Activated CD8-positive, alpha-beta memory T cell treated with anti-CD3 and anti-CD28 coated beads, Interleukin-2, amount 50 U/mL, for 4 hours (primary cell): ENCODE measurements at places on chromosomes 1 and 21.

DNA sequence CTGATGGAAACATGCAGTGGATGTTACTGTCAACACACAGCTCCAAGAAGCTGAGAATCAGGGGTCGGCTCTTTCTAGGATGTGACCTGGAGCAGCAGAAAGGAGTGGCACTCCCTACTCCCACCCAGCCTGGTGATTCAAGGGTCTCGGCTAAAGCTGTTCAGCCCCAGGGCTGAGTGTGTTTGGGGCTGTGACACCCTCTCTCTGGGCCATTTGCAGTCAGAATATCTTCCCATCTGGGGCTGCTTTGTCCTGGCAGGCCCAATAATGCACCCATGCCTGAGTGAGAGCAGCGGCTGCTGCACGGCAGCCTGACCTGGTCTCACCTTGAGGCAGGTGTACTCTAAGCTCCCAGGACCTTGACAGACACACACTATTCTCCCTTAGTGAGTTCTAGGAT is 52.5 kb upstream of the AJAP1 start:
- no peak for DNase-seq

DNA sequence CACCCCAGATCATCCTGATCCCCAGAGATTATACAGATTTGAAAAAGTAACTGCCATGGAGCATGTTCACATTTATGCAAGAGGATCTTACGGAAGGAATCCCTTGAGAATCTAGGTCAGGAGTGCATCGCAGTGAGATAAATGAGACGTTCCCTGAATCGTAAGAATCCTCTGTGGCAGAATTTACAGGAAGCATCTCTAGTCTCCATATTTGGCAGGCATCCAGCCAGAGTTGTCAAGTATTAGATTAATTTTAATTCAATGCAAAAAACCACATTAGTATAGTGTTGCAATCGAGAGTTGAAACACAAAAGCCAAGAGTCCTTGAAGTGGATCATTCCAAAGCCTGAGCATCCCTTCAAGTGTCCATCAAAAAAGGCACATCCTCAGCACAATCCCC is 100.8 kb downstream of the RRAGC start:
- DNase-seq: no peak

GRCh38 chr1:186905561-186905960 is 76.8 kb downstream of the PLA2G4A start:
- no peak for DNase-seq

GRCh38 chr1:205782627-205783432 is 7.5 kb upstream of the RAB29 start:
- DNase-seq: no peak

DNA sequence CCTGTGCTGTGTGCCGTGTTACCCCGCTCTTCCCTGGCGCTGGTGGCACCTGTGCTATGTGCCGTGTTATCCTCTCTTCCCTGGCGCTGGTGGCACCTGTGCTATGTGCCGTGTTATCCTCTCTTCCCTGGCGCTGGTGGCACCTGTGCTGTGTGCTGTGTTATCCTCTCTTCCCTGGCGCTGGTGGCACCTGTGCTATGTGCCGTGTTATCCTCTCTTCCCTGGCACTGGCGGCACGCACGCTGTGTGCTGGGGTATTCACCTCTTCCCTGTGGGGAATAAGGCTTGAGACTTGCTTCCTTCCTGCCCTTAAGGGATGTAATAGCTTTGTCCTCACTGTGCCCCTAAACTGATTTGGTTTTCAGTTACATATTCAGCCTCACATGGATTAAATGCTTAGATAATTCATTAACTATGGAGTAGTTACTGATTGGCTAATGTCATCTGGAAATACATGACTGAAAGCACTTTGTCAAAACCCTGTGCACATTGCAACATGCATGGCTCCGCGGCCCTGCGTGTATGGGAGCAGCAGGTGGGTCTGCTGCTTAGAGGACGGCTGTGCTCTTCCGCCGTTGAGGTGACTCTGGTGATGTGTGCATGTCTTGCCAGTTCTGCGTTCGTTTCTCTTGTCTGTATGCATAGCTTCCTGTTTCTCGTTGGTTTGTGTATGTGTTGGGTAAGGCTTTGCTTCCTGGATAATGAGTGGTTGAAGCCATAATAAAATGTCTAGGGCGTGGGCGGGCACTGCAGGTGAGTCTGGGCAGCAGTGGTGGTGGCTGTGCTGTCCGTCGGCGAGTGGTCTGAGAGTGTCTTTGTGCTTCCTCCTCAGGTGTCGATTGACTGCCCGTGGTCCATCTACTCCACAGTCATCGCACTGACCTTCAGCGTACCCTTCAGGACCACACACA is 17.9 kb upstream of the PWP2 start:
- DNase-seq: no peak

- DNase-seq: no peak
These were observed 112.3 kb downstream of the ACTL8 start for GRCh38 chr1:17867470-17867869.

DNA sequence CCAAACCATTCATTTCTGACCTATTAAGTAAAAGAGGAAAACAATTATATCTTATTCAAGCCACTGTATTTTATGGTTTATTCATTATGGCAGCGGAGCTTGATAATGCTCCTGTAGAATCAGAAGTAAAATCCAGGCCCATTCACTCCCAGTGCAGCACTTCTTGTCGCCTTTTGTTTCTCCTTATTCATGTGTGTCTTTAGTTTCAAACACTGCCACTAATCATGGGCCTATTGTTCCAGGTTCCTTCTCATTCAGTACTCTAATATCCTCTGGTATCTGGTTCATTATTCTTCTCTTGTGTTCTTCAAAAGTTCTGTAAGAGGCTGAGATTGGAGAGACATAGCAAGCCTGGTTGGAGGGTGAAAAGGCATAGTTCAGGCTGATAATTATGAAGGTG is 218.3 kb downstream of the LRRIQ3 start:
- no peak for DNase-seq

- no peak for DNase-seq
These were observed 392.2 kb downstream of the VAV3 start for GRCh38 chr1:107572674-107573211.

DNA sequence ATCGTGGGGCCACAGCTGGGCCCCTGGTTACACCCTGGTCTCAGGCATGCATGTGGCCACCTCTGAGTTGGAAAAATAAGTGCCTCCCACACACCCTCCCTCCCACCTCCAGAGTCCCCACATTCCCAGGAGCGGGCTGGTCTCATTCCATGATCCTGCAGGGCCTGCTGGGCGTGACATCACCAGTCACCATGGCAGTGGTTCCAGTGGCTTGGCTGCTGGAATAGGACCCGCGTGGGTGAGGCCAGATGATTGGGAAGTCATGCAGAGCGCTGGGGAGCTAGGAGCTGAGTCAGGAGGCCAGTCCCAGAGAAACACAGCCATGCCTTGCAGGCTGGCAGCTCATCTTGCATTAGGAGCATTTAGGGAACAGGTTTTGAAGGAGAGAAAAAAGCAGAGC is 125.4 kb upstream of the TMEM51 start:
- no peak for DNase-seq

- no peak for DNase-seq
These were observed 7.1 kb downstream of the ZBTB21 start for GRCh38 chr21:42003051-42003461.

DNA sequence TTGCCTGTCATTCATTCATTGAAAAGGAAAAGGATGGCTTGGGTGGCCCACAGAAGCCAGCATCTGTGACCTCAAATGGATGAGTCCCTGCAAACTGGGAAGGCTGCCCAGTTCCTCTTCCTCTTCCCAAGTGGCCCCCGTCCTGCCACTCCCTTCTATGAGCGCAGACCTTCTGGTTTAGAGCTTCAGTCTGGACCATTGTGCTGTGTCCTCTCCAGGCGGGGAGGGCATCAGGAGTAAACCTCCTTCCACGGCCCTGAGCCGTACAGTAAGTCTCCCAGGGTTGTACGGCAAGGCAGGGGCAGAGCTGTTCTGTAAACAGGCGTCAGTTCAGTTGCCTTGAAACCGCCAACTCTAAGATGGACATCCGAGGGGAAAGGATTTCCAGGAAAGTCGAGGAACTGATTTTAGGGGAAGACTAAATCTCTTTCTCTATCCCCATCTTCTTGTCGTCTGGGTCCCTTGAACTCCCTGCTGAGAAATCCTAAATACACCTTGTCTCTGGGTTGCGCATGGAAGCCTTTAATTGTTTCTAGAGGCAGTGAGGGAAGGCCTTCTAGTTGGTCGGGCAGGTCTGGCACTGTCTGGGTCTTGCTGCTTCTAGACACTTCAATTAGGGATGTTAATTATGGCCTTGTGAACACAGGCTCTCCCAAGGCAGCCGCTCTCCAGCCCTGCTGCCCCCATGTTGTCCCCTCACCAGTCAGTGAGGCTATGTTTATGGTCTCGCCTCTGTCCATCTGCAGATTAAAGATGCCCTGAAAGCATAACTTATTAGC is 22.1 kb downstream of the SOX13 start:
- DNase-seq: no peak

GRCh38 chr1:156495401-156496140 is 5.0 kb downstream of the MEF2D start:
- DNase-seq: no peak

- no peak for DNase-seq
These were observed 3.2 kb upstream of the RWDD3 start for GRCh38 chr1:95230768-95231191.

DNA sequence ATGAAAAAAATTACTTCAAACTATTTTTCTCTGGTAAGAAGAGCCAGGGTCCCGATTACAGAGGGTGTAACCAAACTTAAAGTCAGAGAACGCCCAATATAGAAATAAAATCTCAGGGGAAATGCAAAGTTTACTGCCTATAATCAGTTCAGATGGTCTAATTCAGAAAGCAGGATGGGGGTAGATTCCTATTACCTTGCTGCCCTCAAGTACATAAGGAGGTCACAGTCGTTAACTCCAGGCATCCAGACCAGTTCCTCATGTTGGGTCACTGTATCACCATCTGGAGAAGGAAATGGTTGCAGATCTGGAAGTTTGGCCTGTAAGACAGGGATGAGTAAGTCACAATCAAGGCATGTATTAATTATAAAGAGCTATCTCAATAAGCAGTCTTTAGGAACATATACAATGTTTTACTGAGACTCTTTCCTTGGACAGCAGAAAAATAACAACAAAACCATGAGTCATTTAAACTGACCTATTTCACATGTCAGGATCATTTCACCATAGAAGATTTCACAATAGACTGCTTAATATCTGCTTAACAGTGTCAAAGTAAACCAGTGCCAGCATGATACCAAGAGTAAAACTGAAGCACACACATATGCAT is 179.4 kb downstream of the SLC45A1 start:
- no peak for DNase-seq

GRCh38 chr1:204136814-204137213 is 15.0 kb downstream of the ETNK2 start:
- no peak for DNase-seq

- DNase-seq: no peak
These were observed 11.8 kb upstream of the DENND1B start for GRCh38 chr1:197787056-197787455.

- DNase-seq: no peak
These were observed 150.6 kb downstream of the GABPA start for GRCh38 chr21:25885405-25885804.

DNA sequence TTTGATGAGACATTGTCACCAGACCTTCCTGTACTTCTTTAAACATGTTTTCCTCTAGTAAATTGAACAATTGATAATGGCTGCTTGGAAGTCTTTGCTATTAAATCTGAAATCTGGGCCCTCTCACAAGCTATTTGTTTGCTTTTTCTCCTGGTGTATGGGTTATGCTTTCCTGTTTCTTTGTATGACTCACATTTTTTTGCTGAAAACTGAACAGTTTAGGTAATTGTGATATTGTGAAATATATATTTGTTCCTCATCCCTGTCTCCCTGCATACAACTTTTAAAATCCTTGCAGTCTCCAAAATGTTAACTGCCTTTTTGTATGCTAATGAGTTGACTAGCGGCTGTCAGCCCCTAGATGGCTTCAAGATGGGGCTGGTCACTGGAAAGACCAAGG is 61.6 kb downstream of the MAP3K21 start:
- no peak for DNase-seq

DNA sequence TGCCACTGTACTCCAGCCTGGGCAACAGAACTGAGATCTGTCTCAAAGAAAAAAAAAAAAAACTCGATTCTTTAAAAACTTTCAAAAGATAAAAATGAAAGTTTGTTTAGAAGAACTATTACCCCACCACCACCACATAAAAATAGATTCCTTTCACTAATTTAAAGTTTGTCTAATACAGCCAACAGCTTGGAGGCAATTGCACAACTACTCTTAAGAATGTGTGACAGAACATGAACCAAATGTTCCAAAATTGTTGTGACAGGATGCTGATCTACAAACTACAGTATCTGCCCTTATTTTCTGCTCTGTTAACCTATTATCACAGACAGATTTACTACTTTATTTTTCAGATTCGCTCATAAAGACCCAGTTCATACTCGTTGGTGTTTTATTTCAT is 5.5 kb upstream of the TGFBR3 start:
- DNase-seq: no peak

GRCh38 chr1:178055779-178056471 is 38.0 kb upstream of the RASAL2 start:
- no peak for DNase-seq

- DNase-seq: no peak
These were observed 54.3 kb downstream of the TLR5 start for GRCh38 chr1:223088713-223089240.

GRCh38 chr1:1349256-1350012 is at the start of gene DVL1:
Gene DVL1, minus strand, starts transcription at chr1:1349418. Its CDS starts 353 bp downstream, at chr1:1349065.
- peak; percentile 74 for DNase-seq

DNA sequence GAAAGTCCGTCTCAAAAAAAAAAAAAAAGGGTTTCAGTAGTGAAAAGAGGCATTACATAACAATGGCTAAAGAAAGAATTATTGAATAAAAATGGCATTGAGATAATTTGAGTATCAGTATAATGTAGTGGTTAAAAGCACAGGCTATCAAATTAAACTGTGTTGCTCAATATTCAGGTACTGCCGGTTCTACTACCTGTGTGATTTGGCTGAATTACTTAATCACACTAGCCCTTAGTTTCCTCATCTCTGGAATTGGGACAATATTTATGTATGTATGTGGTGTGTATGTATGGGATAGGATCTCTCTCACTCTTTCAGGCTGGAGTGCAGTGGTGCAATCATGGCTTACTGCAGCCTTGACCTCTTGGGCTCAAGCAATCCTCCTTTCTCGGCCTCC is 56.1 kb upstream of the TEKT2 start:
- DNase-seq: no peak

DNA sequence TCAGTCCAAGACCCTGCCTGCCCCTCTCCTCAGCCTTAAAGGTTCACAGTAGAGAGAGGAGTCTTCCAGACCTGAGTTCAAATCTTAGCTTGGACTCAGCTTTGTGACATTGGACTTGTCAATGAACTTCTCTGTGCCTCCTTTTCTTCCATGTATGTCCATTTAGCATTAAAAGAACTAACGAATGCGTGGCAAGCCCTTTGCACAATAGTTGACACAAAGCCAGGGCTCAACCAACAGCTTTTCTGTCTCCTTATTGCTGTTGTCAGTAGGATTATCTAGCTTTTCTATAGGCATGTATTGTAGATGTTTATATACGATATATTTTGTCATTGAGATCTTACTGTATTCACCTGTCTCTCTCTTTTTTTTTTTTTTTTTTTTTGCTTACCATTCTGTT is 450.8 kb downstream of the PTPRU start:
- no peak for DNase-seq

- DNase-seq: no peak
These were observed 47.6 kb downstream of the TRIM11 start for GRCh38 chr1:228358764-228359612.
